NB4 (cell line): ENCODE measurements at places on chromosomes 11 and 22.

DNA sequence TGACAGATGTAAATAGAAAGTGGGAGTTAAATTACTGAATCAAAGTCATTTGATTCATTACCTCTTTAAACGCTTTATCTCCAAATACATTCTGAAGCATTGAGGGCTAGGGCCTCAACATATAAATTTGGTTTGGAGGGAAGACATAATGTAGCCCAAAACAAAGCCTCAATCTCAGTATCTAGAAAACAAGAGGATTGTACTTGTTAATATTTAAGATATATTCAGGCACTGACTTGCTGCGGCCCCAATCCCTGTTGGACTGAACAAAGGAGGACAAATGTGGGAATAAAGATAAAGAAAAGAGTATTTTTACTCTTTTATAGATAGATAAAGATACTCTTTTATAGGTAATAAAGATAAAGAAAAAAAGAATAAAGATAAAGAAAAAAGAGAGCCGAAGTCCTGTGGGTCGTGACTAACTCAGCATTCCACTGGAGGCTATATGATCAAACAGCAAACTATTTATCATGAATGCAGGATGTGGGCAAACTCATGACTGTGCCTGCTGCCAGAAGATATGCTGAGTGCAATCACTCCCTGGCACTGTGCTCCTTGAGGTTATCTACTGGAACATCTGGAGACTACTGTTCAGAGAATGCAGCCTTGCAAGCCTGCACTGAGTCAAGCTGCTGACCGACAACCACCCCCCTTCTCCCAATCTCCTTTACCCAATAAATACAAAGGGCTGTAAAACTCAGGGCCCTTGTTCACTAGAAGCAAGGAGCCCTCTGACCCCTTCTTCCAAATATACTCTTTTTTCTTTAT lies 6.9 kb downstream of the OR10V1 start:
- no peak for DNase-seq

GRCh38 chr11:104546501-104546900 lies 351.8 kb downstream of the CASP12 start:
- DNase-seq = no peak

DNA sequence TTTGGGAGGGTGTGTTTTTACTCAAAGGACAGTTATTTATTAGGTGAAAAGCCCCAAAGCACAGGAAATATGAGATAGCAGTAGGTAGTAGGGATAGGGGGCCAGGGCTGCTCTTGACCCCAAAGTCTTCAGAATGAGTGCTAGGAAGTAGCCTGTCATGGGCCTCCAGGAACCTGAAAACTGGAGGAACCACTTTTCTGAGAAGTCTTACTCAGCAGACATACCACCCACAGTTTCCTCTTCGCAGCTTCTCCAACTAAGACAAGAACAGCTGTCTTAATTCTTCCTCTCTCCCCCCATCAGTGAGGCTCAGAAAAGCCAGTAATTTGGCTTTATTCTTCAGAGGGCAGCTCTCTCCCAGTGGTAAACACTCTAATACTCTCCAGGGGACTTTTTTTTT lies 84.0 kb upstream of the CTSC start:
- peak; percentile 86 for DNase-seq

DNA sequence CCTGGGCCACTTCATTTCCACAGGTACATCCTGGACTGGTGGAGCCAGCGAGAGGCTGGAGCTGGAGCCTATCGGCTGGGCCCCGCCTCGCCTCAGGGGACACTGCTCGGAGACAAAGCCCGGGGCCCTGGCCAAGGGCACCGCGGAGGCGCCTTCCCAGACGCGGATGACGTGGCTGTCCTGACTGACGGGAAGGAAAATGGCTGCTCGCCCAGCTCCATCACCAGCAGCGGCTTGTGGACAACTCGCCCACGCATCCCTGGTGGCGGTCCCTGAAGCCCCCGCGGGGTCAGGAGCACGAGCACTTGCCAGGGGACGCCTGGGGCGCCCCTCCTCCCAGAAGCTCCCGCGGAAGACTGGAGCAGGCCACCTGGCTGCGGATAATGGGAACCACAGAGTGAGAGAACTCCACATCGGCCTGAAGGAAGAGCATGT lies 49.6 kb downstream of the CECR2 start:
- no peak for DNase-seq

DNA sequence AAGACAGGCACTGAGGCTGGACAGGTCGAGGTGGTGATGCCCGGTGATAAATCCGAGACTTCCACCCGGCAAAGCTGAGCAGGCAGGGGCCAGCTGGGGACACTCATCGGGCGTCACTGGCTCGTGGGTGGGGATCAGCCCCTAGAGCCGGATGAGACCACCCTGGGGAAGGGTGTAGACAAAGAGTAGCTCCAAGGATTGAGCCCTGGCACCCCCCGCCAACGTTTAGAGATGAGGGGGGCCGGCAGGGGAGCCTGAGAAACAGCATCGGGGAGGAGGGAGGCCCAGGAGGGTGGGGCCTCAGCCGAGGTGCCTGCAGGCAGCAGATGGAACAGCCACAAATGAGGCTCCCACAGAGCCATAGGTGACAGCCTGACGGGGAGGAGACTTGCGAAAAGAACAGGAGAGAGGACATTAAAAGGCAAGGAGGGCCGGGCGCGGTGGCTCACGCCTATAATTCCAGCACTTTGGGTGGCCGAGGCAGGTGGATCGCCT lies 27.4 kb upstream of the CBX7 start:
- no peak for DNase-seq

GRCh38 chr11:66523611-66524010 lies 13.2 kb downstream of the BBS1 start:
- DNase-seq = no peak

DNA sequence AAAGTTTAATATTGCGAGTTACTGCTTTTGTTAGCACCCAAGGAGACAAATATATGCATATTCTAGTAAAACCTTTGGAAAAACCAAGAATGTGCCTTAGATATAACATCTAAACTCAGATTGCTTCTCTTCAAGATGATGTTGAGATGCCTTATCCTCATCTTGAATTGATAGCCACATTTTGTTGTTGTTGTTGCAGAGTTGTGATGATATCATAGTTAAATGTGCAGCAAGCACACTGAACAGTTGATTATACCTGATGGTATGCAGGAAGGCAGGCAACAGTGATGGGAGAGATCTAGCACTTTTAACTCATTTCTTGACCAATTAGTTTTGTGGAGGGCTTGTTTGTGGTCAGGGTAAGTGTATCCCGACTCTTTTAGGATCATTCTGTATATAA lies 48.0 kb downstream of the KDM2A start:
- no peak for DNase-seq

- DNase-seq = no peak
These were observed 50.3 kb downstream of the COPB1 start for GRCh38 chr11:14449302-14449714.

GRCh38 chr22:20576445-20576816 lies 69.0 kb downstream of the MED15 start:
- DNase-seq = no peak

- no peak for DNase-seq
These were observed 18.1 kb downstream of the SMARCB1 start for GRCh38 chr22:23804781-23805291.

DNA sequence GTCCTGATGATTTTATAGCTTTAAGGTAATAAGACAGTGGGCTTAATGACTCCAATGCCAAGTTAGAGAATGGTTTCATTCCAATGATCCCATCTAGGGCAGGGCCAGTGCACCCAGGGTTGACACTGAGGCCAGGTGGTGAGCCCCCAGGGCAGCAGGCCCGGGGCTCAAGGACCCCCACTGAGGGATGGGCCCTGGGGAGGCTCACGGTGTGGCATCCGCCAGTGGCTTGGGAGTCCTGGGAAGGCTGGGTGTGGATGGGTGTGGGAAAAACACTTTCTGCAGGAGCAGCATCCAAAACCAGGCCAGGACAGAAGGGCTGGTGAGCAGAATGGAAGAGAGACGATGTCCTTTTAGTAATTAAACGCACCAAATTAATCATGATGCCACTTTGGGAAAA lies 626.3 kb downstream of the TBC1D22A start:
- DNase-seq = no peak

DNA sequence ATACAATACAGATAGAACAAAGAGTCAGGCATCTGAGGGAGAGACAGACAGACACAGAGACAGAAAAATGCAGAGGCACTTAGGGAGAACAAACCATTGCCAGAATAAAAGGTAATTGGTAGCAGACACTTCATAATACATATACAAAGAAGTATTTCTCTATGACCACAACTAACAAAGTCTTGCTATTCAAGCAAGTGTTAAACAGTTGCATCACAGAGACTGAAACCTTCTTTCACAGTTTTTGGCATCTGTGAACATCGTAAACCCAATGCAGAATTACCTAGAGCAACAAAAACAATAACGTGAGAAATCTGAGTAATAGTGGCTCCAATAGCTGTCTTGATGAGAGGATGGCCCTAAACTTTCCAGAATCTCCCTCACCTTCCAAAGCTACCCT lies 116.4 kb downstream of the BLID start:
- DNase-seq = no peak

- no peak for DNase-seq
These were observed 121.5 kb upstream of the RCN1 start for GRCh38 chr11:31969359-31969702.

GRCh38 chr11:69487849-69488542 lies 6.5 kb downstream of the LINC01488 start:
- no peak for DNase-seq

DNA sequence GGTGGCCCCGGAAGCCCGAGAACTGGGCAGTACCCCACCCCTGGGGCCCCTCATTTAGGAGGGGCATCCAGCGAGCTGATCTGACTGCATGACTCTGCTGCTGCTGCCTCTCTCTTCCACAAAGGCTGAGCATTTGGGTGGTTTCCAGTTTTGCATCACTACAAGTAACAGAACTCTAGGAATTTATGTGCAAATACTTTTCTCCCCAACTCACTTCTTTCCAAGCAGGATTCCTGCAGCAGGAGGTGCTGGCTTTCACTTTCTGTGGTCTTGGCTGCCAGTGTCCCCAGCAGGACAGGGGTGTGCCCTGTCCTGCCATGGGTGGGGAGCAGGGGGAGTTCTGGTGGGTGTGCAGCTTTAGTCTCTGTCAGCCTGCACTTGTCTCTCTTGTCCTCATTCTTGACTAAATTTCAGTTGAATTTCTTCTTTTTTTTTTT lies 21.2 kb downstream of the UPB1 start:
- DNase-seq = peak; percentile 59
